Activated naive CD4-positive, alpha-beta T cell treated with anti-CD3 and anti-CD28 coated beads, Interleukin-2, amount 50 U/mL, for 72 hours (primary cell): ENCODE measurements at places on chromosomes 5 and 9. TPM values are rescaled to one million over a fixed set of nuclear protein-coding genes. Genes with fewer than 3 reads are reported as not detected.

Gene THBS4
- 2.0 TPM for total RNA-seq

Gene KCNV2
- not detected for total RNA-seq

Gene PCA3
- not detected for total RNA-seq

Gene PCDHGA6
- 0.09 TPM for total RNA-seq

Gene ACTBL2
- total RNA-seq = not detected

Gene SPATA24
- 8.9 TPM for total RNA-seq

Gene STK32A
- not detected for total RNA-seq

Gene DBH
- not detected for total RNA-seq

Gene RANBP17
- not detected for total RNA-seq

Gene CAMK4
- total RNA-seq = 51.3 TPM

Gene TAF11L5
- not detected for total RNA-seq

Gene SLC6A19
- total RNA-seq = not detected

Gene ECM2
- not detected for total RNA-seq

Gene FOXD4L5
- total RNA-seq = 0.23 TPM

Gene SNCAIP
- not detected for total RNA-seq

Gene TEX48
- not detected for total RNA-seq

Gene DAPK1
- total RNA-seq = 2.3 TPM

Gene HNRNPA0
- 53.9 TPM for total RNA-seq

Gene ZNG1F
- total RNA-seq = 18.1 TPM

Gene ZNF484
- total RNA-seq = 8.1 TPM

Gene ARL14EPL
- total RNA-seq = not detected

Gene PCDHGB4
- total RNA-seq = not detected

Gene PRRT1B
- total RNA-seq = not detected

Gene GDNF
- not detected for total RNA-seq

Gene GPR151
- total RNA-seq = not detected

Gene DAP
- total RNA-seq = 21.9 TPM

Gene HRH2
- total RNA-seq = 28.8 TPM

Gene ANKRD18B
- 0.48 TPM for total RNA-seq

Gene IL17B
- not detected for total RNA-seq

Gene LECT2
- total RNA-seq = not detected

Gene OTP
- not detected for total RNA-seq

Gene CNTNAP3B
- total RNA-seq = not detected

Gene BTNL9
- 0.41 TPM for total RNA-seq

Gene SYNPO
- 0.18 TPM for total RNA-seq

Gene GCNT1
- 3.8 TPM for total RNA-seq

Gene FAM153A
- 11.4 TPM for total RNA-seq

Gene NMUR2
- not detected for total RNA-seq

Gene NRG2
- total RNA-seq = not detected

Gene CDH9
- not detected for total RNA-seq

Gene WNT8A
- not detected for total RNA-seq

Gene CNOT8
- total RNA-seq = 76.4 TPM

Gene PKD2L2
- not detected for total RNA-seq

Gene CARTPT
- not detected for total RNA-seq

Gene TLR4
- not detected for total RNA-seq

Gene SMIM33
- total RNA-seq = 0.11 TPM

Gene SLC36A2
- not detected for total RNA-seq

Gene ARID3C
- not detected for total RNA-seq

Gene AK1
- 19.0 TPM for total RNA-seq

Gene CAST
- total RNA-seq = 169 TPM

Gene SPATA31D4
- total RNA-seq = not detected

Gene WDR70
- 22.7 TPM for total RNA-seq

Gene CCDC171
- total RNA-seq = 5.8 TPM

Gene SPZ1
- total RNA-seq = not detected

Gene C5
- total RNA-seq = 1.4 TPM

Gene DMRT3
- not detected for total RNA-seq

Gene ANKRD20A1
- 2.1 TPM for total RNA-seq

Gene CER1
- total RNA-seq = not detected

Gene COL27A1
- total RNA-seq = 26.7 TPM
